ENCODE measurements at places on chromosomes 12 and 14.

DNA sequence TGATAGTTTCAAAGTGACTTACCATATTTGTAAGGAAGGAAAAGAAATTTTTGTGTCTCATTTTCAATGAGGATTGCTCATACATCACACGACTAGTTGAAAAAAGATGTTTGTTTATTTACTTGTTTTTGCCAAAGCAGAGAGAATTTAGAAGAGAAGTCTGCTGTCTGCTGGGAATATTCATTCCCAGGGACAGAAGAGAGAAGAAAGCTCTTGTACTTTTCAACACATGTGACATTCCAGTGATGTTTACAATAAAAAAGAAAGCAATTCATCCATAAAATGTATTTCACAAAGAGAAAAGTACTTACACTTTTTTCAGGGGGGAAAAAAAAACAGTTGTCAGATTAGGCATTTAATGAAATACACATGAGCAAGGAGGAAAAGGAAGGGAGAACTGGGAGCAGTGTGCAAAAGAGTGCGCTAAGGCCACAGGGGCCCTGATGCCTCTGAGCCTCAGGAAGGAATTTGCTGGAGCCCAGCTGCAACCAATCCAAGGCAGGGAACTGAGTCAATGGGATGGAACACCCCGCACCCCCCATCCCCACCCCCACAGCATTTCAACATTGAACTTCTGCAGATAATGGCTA lies 115.0 kb downstream of the RPAP3 start:
- DNase-seq = no peak

GRCh38 chr12:68367116-68367515 lies 35.0 kb upstream of the MDM1 start:
- no peak for DNase-seq

- no peak for DNase-seq
Observed at GRCh38 chr12:38607295-38607694, 290.7 kb downstream of the ALG10B start.

DNA sequence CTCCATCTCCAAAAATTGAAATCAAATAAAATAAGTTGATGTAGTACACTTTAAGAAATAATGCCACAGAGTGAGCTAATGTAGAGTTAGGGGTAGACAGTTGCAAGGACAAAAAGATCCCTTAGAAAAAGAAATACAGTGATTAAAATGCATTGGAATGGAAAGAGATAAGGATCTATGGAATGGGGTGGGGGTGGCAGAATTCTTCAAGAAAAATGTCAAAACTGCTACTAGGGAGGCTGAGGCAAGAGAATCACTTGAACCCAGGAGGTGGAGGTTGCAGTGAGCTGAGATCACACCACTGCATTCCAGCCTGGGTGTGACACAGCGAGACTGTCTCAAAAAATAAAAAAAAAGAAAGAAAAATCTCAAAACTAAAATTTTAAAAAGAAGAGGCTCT lies 6.5 kb downstream of the OLR1 start:
- DNase-seq = no peak

GRCh38 chr12:87425942-87426554 lies 603.2 kb downstream of the C12orf50 start:
- no peak for DNase-seq

- DNase-seq = peak; percentile 26
Observed at GRCh38 chr12:116534311-116535121, 24.7 kb upstream of the MAP1LC3B2 start.

- peak; percentile 56 for DNase-seq
Observed at GRCh38 chr12:48165089-48165981, 8.0 kb upstream of the ASB8 start.

DNA sequence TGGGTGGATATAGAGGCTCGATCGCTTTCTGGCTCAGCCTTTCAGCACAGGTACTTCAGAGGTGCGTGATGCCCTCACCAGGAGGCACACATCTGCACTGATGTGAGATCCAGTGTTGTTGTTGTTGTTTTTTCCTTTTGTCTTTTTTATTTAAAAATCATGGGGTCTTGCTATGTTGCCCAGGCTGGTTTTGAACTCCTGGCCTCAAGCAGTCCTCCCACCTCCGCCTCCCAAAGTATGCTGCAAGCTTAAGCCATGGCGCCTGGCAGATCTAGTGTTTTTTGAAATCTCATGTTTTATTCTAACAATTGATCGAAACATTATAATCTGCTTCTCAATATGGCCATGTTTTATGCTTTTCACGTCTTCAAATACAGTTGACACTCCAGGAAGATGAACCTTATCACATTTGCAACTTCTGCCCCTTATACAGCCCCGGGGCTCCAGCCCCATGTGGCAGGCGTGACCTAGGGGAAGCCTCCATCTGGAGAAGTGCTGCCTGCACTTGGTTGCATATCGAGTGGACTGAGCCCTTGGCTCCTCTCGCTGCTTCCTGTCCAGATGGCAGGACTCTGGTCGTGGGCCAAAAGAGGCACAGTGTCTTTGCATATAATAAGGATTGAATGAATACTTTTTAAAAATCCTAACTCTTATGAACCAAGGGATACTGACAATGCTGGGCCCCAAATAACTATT lies 71.7 kb downstream of the TRAF3 start:
- DNase-seq = no peak

DNA sequence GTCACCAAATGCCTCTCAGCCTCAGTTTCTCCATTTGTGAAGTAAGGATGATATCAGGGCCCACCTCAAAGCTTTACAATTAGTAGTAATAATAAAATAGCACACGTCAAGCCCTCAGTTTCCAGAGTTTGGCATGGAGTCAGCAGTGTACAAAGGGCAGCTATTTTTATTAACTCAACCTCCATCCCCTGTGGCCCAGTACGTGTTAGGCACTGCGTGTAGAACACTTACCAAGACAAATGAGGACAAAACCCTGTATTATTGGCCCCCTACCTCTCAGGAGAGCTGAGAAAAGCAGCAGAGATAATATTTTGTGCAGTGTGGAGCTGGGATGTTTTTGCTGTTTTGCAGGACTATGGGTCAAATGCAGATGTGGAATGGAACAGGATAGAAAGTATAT lies 280.8 kb downstream of the C12orf75 start:
- no peak for DNase-seq

DNA sequence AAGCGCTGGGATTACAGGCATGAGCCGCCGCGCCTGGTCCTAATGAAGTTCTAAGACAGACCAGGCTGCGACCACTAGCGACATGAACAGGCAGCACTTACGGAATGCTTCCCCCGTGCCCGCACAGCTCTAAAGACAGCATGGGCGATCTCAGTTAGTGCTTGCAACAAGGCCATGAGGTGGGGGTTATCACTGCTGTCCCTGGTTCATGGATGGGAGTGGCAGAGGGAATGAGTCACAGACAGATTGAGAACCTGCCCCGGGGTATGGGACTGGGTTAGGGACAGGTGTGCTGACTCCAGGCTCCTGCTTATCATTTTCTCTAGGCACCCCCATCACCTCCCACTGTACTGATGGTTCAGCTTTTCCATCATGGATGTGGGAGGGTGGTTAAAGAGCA lies 160.9 kb downstream of the VRK1 start:
- DNase-seq = no peak

DNA sequence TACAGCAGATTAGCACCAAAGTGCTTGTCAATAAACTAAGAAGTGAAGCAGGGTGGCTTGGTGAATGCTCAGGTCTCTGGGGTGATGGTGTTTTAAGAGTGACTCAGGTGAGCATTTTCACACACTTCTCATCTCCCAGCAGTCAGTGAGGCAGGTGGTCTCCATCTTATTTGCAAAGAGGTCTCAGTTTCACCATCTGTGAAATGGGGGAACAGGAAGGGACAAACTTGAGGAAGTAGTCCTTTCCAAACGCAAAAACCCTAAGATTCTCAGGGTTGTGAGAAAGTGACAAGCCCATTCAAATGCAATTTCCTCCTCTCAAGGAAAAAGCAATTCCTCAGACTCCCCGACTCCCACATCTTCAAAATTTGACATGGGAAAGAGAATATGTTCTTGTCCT lies 54.1 kb downstream of the CMKLR1 start:
- DNase-seq = no peak

GRCh38 chr14:36134038-36134437 lies 42.5 kb downstream of the PTCSC3 start:
- no peak for DNase-seq

DNA sequence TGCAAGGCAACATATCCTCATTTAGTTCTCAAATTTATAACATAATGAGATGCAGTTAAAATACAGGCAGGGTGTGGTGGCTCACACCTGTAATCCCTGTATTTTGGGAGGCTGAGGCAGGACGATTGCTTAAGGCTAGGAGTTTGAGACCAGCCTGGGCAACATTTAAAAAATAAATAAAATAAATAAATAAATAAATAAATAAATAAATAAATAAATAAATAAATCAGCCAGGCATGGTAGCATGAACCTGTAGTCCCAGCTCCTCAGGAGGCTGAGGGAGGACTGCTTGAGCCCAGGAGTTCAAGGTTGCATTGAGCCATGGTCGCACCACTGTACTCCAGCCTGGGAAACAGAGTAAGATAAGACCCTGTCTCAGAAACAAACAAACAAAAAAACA lies 39.4 kb downstream of the TCHP start:
- DNase-seq = no peak

- DNase-seq = no peak
Observed at GRCh38 chr12:15977999-15978951, 67.1 kb downstream of the DERA start.

- DNase-seq = no peak
Observed at GRCh38 chr14:39568809-39569538, 136.7 kb upstream of the FBXO33 start.

- no peak for DNase-seq
Observed at GRCh38 chr14:102095871-102096568, 9.2 kb upstream of the HSP90AA1 start.

GRCh38 chr14:51012055-51012454 lies 67.8 kb upstream of the PYGL start:
- no peak for DNase-seq
